Stimulated activated CD4-positive, alpha-beta T cell treated with anti-CD3 and anti-CD28 coated beads, Interleukin-12 subunit alpha, Interleukin-12 subunit beta, amount 100 ng/mL, for 24 hours (primary cell): ENCODE measurements at places on chromosomes 16 and 17.

DNA sequence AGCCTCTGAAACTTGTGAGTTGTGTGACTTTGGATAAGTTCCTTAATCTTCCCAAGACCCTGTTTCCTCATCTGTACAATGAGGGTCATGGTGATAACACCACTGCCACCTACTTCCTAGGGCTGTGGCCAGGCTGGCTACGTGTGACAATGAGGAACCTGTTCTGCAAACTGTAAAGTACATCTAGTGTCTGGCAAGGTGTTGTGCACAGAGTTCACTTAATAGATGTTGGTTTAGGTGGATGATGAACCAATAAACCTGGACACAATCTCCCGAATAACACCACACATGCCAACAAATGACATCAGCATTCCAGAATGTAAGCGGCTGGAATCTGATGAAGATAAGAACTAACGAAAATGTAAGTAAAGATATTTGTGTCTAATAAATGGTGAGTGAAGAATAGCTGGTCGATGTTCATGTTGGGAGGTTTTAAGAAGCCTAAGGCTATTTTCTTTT lies 82.3 kb downstream of the MARCHF10 start:
- no peak for DNase-seq

DNA sequence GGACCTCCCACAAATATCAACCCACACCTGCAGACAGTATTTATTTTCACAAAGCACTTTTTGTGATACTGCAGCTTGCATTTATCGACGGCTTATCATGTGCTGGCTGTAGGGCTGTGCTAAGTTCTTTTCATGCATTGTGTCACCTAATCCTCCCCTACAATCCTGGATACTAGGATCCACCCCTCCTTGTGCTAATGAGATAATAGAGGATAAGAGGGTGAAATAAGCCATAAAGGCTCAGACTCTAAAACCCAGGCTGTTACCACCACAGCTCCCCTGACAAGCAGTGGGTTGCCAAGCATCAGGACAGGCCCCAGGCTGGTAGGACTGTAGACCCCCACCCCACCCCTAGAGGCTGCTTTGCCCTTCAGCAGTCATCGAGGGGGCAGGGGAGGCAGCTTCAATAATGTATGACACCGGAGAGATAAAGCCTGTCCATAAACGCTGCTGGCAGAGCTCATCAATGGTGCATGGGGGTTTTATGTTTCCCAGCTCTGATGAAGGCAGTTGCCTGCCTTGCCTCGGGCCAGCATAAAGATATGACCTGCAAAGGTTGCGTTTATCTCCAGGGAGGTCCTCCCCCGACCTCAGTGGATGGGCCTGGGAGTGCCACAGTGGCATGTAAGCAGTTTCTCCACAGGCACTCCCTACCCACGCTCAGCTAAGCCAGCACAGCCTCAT lies 73.9 kb upstream of the C16orf82 start:
- no peak for DNase-seq

GRCh38 chr17:43142153-43142552 lies 17.0 kb upstream of the BRCA1 start:
- no peak for DNase-seq

- no peak for DNase-seq
These were observed 84.7 kb upstream of the ELAC2 start for GRCh38 chr17:13102477-13102876.

- no peak for DNase-seq
These were observed 1.1 kb upstream of the PGAP3 start for GRCh38 chr17:39688945-39689344.

DNA sequence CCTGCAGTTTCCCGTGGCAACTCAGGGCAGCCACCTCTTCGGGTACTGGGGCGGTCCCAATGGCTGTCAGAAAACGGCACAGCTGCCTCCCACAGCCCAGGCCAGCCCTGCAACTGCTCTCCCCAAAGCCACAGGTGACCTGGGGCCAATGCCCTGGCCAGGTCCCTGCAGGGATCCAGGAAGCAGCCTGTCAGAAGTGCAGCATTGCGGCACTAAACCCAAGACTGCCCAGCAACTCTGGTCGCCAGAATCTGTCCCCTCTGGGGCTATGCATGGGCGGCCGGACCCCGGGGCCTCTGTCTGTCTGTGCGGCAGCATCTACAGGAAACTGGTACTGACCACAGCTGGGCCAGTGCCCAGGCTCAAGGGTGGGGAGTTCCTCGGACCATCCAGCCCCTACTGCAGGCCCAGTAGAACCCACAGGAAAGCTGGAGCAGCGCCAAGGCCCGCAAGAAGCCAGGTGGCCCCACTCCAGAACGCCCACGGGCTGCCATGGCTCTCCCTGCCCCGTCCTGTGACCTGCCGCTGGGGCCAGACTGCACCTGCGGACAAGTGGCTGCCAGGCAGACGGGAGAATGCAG lies 5.5 kb downstream of the CYBC1 start:
- DNase-seq, result no peak

GRCh38 chr17:79776376-79777119 lies 1.4 kb upstream of the CBX2 start:
- DNase-seq, result no peak

DNA sequence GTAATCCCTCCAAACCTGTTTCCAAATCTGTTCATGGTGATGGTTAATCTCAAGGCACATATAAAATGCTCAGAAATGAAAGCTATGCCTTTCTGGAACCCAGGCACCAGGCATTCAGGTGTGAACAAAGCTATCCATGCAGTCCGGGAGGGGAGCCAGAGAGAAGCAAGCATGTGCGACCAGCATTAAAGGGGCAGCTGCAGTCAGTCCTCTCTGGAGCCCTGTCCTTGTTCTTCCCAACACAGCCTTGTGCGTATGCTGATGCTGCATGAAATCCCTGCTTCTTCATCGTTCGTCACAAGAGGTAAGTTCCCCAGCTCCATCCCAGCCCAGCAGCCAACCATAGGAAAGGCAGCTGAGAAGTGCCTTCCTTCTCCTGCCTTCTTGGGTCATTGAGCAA lies 148.7 kb downstream of the GRIN2A start:
- DNase-seq, result no peak

- no peak for DNase-seq
These were observed 73.7 kb upstream of the CHMP6 start for GRCh38 chr17:80917716-80918560.

- peak; percentile 86 for DNase-seq
These were observed 7.0 kb downstream of the MPP2 start for GRCh38 chr17:43900183-43900857.

DNA sequence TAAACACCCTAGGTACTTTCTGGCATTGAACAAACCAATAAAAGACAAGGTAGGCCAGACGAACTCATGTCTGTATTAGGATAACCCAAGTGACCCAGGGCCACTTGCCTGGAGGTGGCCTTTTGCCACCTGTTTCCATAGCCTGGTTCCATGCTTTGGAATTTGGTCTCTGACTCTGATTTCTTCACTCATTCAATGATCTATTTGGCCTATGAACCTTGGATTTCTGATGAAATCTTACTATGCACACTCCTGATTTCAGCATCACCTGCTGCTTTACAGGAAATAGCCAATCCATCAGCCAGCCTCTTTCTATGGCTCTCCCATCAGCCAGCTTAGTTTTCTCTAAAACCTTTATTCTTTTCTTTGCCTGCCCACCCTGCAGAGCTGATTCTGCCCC lies 142.8 kb upstream of the PSMD7 start:
- no peak for DNase-seq
